Esophagus squamous epithelium (tissue), 5 donors: ENCODE measurements at places on chromosomes 12 and 14.

GRCh38 chr14:49425921-49426320, 160.3 kb downstream of the RPS29 start:
- no peak for DNase-seq

DNA sequence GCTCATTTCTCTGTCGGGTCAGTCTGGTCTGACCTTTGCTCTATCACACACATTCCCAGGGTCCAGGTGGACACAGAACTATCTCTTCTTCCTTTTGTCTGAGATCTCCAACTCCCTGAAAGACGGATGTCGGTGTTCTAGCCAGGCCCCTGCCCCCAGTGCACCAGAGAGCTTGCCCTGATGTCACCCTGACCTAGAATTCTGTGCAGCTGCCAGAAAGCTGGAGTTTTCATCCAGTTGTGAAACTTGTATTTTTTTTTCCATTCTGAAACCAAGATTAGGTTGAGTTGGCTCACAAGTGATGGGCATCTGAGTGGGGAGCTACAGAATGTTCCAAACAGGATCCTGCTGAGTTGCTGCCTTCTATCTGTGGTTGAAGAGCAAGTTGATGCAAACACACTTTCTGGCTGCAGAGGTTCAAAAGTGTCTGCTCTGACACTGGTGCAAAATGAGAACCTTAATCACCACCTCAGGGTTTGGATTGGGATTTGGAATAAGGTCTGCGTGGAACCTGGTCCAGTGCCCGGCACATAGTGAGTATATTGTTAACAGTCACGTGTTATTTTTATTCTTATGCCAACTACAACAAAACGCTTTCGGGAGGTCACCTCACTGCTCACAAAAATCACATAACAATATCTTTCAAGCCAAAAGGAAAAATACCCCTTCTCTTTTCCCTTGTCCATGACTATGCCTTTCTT, 211.5 kb downstream of the SLC15A4 start:
- no peak for DNase-seq

GRCh38 chr14:68418174-68419118, 374.4 kb downstream of the ZFP36L1 start:
- no peak for DNase-seq

- no peak for DNase-seq
Measured at GRCh38 chr14:105529569-105530284, 3.3 kb downstream of the TMEM121 start.

DNA sequence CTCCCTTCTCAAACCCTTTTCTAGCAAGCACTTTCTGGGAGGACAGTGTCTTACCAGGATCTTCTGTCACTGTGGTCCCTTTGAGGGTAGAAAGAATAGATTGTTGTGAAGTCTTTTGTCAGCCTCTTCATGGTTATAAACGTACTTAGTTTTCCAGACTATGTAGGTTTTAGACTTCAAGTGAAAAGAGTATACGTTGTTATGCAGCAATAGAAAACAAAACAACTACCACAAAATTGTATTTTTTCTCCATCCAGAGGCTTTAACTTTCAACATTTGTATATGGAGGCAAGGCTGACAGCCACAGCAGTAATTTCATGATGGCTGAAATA, 23.7 kb downstream of the PRKCH start:
- DNase-seq = no peak

DNA sequence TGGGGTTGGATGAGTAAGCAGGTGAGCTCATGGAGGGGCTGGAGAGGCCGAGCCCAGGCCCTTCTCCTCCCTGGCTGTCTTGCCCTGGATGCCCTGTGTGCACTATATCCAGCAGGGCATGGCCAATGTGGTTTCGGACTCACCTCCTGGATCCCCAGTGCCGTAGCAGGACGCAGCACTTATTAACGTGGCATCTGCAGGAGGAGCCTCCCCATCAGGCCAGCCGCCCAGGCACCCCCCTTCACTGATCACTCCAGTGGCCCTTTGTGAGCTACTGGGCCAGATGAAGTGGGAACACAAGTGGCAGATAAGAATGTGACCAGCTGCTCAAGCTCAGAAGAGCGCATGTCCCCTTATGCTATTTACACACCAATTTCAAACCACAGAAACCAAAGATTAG, 43.1 kb upstream of the DICER1 start:
- no peak for DNase-seq

- DNase-seq = no peak
Measured at GRCh38 chr12:66755727-66756395, 77.0 kb upstream of the GRIP1 start.
